ENCODE measurements at places on chromosomes 5 and 9. TPM values are rescaled to one million over a fixed set of nuclear protein-coding genes. Genes with fewer than 3 reads are reported as not detected.

C5orf58 gene
- not detected for total RNA-seq

LCN2 gene
- 198 TPM for total RNA-seq

AK1 gene
- total RNA-seq, result 77.9 TPM

ANXA2R gene
- total RNA-seq, result 4.6 TPM

- H3K27me3 ChIP-seq, result no peaks in the 10 kb centered on the region
- H3K36me3 ChIP-seq, result no peaks in the 10 kb centered on the region
- H3K27ac ChIP-seq, result no peak overlapping the region
- no peaks in the 10 kb centered on the region for H3K4me1 ChIP-seq
- no peak for DNase-seq
- no peak overlapping the region for H3K4me3 ChIP-seq
Measured at GRCh38 chr9:87383344-87384150, 114.1 kb upstream of the DAPK1 start.

DNA sequence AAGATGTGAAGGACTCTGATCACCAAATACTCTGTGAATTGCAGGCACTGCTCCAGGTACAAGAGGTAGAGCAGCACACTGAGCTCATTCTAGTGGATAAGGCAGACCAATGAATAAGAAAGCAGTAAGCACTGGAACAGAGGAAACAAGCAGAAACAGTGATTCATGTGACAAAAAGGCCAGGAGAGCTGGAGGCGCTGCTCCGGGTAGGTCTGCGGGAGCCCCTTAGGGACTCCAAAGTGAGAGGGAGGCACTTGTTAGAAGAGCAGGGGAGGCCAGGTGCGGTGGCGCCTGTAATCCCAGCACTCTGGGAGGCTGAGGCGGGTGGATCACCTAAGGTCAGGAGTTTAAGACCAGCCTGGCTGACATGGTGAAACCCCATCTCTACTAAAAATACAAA, 231.6 kb upstream of the NFIL3 start:
- no peak overlapping the region for H3K4me3 ChIP-seq
- H3K4me1 ChIP-seq, result no peaks in the 10 kb centered on the region
- H3K36me3 ChIP-seq, result no peaks in the 10 kb centered on the region
- H3K27ac ChIP-seq, result no peak overlapping the region
- no peaks in the 10 kb centered on the region for H3K27me3 ChIP-seq

DNA sequence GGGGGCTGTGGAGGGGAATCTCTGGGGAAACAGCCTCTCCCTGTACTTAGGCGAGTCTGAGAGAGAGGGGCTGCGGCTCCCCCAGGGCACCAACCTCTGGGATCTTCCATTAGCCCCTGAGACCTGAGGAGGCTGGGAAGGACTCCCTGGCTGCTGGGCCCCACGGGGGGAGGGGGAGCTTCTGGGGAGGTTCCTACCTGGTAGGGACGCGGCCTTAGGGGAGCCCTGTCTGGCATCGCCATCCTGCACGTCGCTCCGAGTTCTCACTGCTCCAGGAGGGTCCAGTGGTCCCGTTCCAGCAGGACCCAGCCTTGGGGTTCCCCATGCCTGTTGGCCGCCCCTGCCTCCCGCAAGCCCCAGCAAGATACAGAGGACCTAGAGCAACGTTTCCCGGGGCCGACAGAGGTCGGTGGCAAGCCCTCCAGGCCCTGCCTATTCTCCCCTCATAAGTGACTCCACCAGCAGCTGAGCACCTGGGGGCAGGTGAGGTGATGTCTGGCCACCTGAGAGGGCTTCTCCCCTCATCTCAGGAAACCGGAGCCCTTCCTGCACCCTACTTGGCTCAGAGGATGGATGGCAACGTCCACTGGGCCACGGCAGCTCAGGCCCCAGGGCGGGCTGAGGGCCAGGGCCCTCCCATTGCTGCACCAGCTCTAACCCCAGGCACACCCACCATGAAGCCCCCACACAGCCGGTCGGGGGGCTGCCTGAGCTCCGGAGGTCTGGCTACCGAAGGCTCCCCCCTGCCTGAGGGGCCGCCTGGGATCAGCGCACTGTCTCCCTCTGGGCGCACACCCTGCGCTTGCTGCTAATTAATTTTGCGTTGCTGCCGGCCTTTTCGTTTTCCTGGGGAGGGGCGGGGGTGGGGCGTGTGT, 22.5 kb downstream of the TPPP start:
- H3K27ac ChIP-seq, result no peak overlapping the region
- no peak overlapping the region for H3K4me3 ChIP-seq
- no peaks in the 10 kb centered on the region for H3K36me3 ChIP-seq
- peaks cover 4% of the 10 kb centered on the region for H3K4me1 ChIP-seq
- DNase-seq, result peak; percentile 63

DNA sequence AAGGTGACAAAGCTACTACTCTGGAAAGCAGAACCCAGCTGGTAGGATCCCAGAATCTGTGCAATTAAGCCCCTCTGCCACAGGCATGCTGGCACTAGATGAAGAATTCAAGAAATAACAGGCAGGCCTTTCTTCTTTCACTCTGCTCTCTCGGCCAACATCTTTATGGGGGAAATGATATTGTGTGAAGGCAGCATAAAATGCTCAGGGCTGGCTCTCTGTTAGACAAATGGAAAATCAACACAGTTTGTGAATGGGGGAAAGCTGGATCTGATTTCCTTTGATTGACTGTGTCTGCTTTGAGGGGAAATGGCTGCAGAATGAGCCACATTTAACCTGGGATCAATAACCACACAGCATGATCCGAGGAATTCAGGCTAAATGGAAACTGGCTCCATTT, 29.1 kb upstream of the AKNA start:
- DNase-seq, result no peak
- no peaks in the 10 kb centered on the region for H3K36me3 ChIP-seq
- H3K27me3 ChIP-seq, result no peaks in the 10 kb centered on the region
- H3K27ac ChIP-seq, result no peak overlapping the region

- no peaks in the 10 kb centered on the region for H3K36me3 ChIP-seq
- H3K4me3 ChIP-seq, result no peak overlapping the region
- H3K4me1 ChIP-seq, result no peaks in the 10 kb centered on the region
- DNase-seq, result no peak
- no peak overlapping the region for H3K27ac ChIP-seq
Measured at GRCh38 chr5:180872419-180872818, 11.3 kb upstream of the ZFP62 start.

DNA sequence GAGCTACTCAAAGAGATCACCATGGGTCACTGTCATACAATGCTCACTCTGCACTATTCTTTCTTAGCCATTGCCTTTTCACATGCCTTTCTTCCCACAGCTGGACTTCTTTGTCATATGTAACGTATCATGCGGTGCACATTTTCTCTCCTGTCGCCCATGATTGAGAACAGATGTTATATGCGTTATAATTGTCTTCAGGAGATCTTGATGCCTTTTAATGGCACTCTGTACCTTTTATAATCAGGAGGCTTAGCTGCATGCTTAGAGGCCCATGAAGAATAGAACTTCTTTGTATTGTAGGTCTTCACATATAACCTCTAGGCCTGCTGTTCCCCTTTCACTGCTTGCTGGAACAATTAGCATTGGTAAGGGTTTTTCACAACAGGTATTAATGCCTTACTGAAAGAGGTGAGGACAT, 436.1 kb downstream of the CDH10 start:
- no peak overlapping the region for H3K27ac ChIP-seq
- no peaks in the 10 kb centered on the region for H3K27me3 ChIP-seq
- no peak overlapping the region for H3K4me3 ChIP-seq
- H3K36me3 ChIP-seq, result no peaks in the 10 kb centered on the region
- no peak for DNase-seq

Measured in kidney (tissue), 22 donors.